ENCODE measurements at places on chromosomes 13 and 19. TPM values are rescaled to one million over a fixed set of nuclear protein-coding genes. Genes with fewer than 3 reads are reported as not detected.
A peak's percentile ranks its signal among the peaks of the same experiment; 100 is the strongest.

The ANGPTL4 gene
- 43.0 TPM for total RNA-seq

The MADCAM1 gene
- total RNA-seq: not detected

The PLPPR3 gene
- 3.0 TPM for total RNA-seq

The PRR22 gene
- total RNA-seq: 1.3 TPM

The PPM1N gene
- total RNA-seq: 1.6 TPM

The CEACAM8 gene
- not detected for total RNA-seq

The LRRC63 gene
- 25.2 TPM for total RNA-seq

The ZNF665 gene
- total RNA-seq: not detected

DNA sequence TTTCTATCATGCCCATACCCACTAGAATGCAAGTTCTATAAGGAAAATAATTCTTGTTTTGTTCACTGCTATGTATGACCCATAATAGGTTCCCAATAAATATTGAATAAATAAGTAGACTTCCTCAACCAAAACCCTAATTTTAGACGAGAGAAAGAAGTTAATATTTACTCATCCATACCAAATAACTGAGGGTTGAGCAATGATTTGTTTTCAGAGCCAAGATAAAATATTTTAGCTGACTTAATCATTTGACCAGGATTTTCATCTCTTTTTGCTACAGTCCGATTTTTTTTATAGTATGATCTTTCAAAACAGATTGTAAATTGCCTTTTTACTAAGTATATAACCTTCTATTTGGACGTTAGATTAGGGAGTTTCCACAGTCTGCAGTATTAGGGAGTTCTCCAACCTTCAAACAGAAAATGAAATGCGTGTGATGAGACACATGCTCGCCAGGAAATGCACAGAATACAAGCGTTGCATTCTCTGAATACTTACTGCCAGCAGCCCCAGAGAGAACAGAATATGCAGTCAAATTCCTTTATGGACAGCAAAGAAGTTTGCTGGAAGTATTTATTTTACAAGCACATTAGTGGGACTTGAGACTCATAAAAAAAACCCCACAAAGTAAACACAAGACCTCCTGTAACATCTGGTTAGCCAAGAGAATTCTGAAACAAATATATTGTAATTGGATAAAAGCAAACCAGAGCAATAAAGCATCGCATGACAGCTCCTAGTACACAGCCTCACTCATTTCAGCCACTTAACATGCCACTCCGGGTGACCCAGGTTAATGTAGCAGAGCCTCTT lies 230.0 kb downstream of the MYO16 start:
- DNase-seq: no peak

GRCh38 chr19:37564624-37565369 lies 29.8 kb downstream of the ZNF571 start:
- no peak for DNase-seq

- no peak for DNase-seq
Observed at GRCh38 chr13:112061367-112062061, 5.4 kb upstream of the SOX1 start.

GRCh38 chr19:47891923-47892666 lies 6.0 kb upstream of the SULT2A1 start:
- no peak for DNase-seq

GRCh38 chr19:33559996-33560395 lies 38.4 kb upstream of the PEPD start:
- DNase-seq: no peak

GRCh38 chr19:29798774-29799497 lies 12.9 kb upstream of the CCNE1 start:
- no peak for DNase-seq

DNA sequence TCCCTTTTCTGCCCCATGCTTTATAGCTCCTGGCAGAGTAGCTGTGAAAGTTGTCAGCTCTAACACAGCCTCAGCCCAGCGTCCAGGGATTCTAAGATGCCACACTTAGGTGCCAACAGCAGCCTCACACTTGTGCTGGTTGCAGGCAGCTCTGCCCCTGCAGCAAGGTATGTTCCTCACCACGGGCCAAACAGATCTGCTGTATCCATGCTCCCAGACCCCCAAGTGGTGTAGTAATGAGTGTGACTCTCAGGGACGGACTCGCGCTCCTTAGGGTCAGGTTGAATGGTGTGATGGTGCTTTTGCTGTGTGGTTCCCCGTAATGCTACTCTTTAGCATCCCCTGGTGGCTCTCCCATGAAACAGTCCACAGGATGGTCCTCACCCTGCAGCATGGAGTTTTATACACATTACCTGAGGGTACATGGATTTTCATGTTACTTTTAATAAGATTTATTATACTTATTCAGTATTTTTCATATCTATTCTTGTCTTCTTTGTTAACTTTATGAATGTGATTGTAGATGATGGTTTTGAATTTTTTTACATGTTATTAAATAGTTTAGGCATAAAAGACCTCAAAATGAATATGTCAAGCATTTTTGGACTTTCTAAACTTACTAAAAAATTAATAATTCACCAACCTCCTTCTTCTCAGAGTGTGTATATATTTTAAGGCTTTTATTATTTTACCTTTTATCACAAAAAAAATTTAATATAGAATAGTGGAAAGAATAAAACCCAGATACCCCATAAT lies 232.5 kb downstream of the SLC7A1 start:
- peak; percentile 53 for DNase-seq

GRCh38 chr13:51457086-51457815 lies 4.4 kb upstream of the INTS6 start:
- DNase-seq: no peak
